NCI-H187 treated with DMSO at 0.1 percent for 48 hours (cell line): ENCODE measurements at places on chromosomes 7 and 10.
A peak's percentile ranks its signal among the peaks of the same experiment; 100 is the strongest.

DNA sequence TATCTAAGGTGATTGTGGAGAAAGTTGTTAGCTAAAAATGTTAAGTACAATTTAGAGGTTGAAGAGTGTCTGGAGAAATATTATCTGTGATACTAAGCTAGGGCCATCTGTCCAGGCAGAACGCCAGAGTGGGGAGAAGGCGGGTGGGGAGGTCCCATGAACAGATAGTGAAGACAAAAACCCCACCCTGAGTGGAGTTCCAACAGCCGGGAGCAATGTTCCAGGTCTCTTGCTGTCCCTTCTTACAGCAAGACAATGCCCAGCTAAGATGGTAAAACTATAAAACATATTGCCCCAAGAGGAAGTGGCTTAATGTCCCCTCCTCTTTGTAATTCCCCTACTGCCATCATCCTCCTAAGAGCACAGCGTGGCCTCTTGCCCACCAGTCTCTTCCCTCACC, 10.4 kb upstream of the IL15RA start:
- DNase-seq = no peak

- no peak for DNase-seq
These were observed 21.9 kb upstream of the CPN1 start for GRCh38 chr10:100103581-100103980.

GRCh38 chr7:44158873-44159631, 17.9 kb upstream of the MYL7 start:
- DNase-seq = no peak

GRCh38 chr7:140326116-140326928, 72.0 kb downstream of the SLC37A3 start:
- no peak for DNase-seq

DNA sequence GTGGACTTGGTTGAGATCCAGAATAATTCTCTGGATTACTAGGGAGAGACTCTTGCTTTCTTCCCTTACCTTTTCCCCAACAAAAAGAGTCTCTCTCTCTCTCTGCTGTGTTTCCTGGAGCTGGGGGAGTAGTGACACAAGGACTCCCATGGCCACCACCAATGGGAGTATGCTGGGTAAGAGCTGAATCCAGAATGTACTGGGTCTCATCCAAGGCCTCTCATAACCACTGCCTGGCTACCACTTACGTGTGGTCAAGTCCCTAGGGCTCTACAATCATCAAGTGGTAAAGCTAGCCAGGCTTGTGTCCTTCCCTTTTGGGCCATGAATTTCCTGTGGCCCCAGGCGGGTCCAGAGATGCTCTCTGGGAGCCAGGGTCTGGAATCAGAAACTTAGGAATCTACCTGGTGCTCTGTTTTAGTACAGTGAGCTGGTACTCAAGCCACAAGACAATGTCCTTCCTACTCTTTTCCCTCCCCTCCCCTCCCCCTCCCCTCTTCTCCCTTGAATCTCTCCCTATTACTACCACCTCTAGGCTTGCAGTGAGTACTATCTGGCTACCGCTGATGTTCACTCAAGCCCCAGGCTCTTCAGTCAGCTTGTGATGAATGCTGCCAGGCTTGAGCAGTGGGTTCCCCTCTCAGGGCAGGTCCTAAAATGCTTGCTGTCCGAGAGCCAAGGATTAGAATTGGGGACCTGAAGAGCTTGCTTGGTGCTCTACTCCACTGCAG, 196.6 kb downstream of the BBS9 start:
- DNase-seq = no peak

- no peak for DNase-seq
These were observed 319.4 kb upstream of the MYO3A start for GRCh38 chr10:25614652-25615051.

DNA sequence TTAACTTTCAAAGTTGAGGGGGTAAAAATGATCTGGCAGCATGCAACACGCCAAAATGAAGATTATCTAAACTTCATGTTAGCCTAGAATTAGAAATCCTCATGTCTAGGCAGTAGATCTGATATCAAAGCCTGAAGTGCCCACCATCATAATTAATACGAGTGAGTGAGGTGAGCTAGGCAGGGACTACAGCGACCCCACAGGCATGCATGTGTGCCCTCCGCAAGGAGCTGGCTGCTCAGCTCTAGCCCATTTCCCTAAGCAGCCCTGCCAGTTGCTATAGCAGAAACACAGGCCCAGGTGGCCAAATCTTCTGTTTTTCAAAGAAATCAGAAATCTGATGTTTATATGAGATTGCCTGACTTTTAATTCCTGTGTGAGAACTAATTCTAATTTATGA, 93.1 kb upstream of the IFRD1 start:
- no peak for DNase-seq

DNA sequence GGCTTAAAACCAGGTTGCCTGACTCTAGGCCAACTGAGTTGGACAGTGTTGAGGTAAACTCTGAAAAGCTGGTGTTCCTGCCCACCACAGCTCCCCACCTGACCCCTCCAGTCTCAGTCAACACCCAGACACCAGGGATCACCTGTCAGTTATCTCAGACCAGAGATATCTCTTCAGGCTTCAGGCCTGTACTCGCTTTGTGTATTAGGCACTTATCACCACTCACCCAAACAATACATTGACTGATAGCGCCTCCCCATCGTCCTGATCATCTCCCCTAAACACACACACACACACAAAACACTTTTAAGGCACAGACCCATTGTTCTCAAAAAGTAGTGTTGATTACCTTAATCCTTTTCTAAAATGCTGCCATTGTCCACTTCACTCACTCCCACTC, 111.5 kb downstream of the PLCE1 start:
- no peak for DNase-seq

DNA sequence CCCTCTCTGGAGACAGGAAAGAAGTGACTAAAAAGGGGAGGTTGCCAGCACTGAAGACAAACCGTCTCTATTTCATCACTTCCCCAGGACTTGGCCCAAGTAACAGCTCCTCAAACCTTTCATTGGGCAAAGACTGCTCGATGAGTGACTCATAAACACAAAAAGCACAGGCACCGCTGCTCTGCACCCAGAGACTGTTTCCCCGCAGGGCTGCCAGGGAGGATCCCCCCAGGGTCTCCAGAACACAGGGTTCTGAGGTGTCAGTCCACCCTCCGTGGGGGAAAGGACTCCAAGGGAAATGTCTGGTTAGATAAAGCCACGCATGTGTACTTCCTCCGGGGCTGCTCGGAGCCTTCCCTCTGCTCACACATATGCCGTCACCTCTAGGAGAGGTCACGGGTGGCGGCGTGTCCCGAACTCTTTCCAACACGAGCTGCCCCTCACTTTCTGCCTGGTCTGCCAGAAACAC, 59.9 kb downstream of the INSIG1 start:
- DNase-seq = no peak

DNA sequence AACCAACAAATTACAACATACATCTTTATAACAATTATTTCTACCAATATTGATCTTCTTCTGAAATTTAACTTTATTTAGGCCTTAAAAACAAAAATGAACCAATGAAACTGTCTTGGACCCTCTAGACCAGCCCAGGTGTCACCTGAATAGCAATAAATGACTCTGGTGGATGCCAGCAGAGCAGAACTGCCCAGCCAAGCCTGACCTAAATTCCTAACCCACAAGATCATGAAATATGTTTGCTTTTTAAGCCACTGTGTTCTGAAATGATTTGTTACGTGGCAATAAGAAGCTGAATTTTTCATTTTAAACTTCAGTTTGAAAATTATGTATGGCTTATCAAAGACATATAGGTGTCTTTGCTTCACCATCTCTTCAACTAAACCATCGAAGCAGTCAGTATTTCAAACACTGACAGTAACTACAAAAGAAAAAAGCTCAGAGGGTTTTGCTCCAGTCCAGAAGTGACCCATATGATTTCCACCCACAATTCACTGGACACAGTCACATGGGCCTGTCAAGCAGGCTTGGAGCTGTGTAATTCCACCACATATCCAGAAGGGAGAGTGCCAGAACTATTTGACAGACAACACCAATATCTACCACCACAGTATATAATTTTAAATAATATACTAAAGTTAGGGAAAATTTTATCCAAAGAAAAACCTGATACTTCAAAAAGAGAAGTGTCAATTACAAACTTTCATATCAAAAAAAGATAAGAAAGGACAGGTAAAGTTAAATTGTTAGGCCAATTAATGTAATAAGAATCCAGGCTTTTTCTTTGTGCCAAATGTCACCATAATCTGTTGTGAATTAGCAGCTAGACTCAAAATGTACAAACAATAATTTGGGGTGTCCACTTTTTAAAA, 94.5 kb downstream of the KMT2C start:
- DNase-seq = no peak

DNA sequence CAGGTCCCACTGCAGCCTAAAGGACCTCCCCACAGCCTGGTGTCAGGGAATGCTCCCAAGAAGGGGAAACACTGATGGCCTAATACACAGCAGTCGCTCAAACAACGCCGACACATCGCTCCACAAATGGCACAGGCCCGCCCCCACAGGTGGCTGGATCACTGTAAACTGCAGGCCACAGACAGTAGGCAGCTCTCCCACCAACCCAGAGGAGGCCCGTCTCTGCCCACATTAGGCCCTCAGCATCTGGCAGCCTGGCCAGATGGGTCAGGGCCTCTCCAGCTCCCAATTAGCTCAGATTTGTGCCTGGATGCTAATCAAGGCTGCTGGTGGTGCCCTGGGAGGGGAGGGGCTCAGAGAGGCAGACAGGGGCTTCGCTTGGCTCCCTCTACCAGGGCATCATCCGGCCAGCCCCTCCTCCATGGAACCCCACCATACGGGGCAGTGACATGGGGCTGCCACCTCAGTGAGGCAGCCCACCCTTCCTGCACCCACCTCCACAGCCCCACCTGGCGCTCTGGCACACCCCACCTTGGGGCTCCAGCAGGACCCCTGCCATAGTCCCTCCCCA, 42.7 kb downstream of the CAMK2B start:
- no peak for DNase-seq

GRCh38 chr10:23754179-23754578, 315.3 kb downstream of the OTUD1 start:
- no peak for DNase-seq

- DNase-seq = no peak
These were observed 82.0 kb downstream of the BMS1 start for GRCh38 chr10:42864575-42864974.

GRCh38 chr7:51680594-51681399, 364.2 kb upstream of the COBL start:
- no peak for DNase-seq

DNA sequence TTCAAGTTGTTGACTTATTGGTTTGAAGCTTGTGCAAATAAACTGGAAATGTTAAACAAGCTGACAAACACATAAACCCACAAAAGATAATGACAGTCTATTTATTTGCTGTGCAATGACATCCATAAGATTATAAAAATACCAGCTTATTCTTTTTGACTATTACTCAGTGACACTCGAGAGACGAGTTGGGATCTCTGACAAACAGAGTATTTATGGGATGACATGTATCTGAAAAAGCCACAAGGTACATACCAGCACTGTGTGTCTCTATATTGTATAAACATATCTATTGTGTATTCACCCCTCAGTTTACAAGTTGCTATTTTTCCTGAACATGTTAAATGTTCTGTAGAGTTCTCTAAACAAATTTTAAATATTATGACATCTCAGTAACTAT, 88.9 kb downstream of the CHRM2 start:
- DNase-seq = no peak

DNA sequence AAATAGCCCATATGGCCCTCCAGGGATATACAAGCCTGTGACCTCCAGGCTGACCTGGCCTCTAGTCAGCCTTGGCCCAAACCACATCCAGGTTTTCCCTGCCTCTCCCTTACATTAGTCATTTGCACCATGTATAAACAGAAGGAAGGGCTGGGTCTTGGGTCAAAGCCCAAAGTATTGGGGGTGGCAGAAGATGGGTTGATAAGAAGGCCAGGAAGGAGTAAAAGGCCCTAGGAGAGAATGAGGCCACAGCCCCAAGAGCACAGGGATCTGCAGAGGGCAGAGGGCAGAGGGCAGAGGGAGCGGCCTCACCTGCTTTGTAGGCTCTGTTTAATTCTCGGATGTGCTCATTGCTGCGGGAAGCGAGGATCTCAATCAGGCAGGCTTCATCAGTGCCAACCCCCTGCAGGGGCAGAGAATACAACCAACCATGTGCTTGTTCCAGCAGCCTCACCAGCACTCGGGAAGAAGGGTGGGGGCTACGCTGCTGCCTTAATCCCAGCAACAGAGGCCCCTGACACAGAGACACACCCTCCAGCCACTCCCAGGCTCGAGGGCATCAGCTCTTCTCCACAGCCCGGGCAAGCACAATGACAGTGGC, 31.3 kb downstream of the PLAC9 start:
- DNase-seq = no peak

DNA sequence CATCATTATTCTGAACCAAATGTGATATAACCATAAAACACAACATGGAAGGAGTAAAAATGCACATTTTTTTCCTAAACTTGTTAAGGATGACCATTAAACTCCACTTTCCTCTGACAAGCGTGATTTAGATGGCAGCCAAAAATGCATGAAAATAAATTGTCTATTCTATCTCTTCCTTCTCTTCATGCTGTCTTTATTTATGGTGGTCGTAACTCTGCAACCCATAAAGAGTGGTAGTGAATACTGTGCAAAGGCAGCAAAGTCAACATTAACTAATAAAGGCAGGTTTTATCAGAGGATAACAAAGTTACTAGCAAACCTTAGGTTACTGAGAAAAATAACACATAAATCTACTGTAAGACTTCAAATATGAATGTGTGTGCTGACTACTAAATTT, 106.6 kb downstream of the TPK1 start:
- DNase-seq = no peak

- DNase-seq = peak; percentile 70
These were observed 57.6 kb upstream of the PIK3CG start for GRCh38 chr7:106807474-106807873.

DNA sequence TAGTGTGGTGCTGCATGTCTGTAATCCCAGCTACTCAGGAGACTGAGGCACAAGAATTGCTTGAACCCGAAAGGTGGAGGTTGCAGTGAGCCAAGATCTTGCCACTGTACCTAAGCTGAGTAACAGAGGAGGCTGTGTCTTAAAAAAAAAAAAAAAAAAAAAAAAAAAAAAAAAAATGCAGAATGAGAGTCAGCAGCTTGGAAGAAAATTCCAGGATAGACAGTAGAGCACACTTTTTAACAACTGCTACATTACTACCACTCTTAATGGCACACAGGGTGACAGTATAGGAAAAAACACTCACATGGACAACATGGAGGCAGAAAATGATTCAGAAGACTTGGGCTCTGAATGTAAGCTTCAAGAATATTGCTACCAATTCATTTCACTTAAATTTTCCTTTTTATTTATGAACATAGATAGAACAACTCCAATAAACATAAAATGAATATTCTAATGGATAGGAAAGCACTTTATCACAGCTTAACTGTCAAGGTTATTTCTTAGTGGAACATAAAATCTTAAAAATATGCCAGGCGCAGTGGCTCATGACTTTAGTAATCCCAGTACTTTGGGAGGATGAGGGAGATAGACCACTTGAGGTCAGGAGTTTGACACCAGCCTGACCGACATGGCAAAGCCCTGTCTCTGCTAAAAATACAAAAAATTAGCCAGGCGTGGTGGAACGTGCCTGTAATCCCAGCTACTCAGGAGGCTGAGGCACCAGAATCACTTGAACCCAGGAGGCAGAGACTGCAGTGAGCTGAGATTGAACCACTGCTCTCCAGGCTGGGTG, 31.5 kb downstream of the CHCHD3 start:
- DNase-seq = no peak
